Activated T-helper 17 cell treated with anti-CD3 and anti-CD28 coated beads, Interleukin-2, amount 50 U/mL, for 72 hours (primary cell): ENCODE measurements at places on chromosomes 1 and 21. TPM values are rescaled to one million over a fixed set of nuclear protein-coding genes. Genes with fewer than 3 reads are reported as not detected.

Gene PTGFRN
- total RNA-seq, result 10.1 TPM

Gene GBP6
- total RNA-seq, result 0.58 TPM

Gene PCAT6
- total RNA-seq, result 1.8 TPM

Gene SLC6A9
- total RNA-seq, result 2.8 TPM

Gene RPTN
- not detected for total RNA-seq

Gene FCGR1A
- not detected for total RNA-seq

Gene RIIAD1
- total RNA-seq, result not detected

Gene C1orf87
- total RNA-seq, result not detected

Gene FMO5
- 0.61 TPM for total RNA-seq

Gene FAM151A
- total RNA-seq, result not detected

Gene RNF11
- total RNA-seq, result 23.6 TPM

Gene CLCA1
- total RNA-seq, result not detected

Gene HAO2
- total RNA-seq, result not detected

Gene TRIM58
- 0.13 TPM for total RNA-seq

Gene HAPLN2
- 0.30 TPM for total RNA-seq

Gene HSPB7
- total RNA-seq, result not detected

Gene CYP4A22
- not detected for total RNA-seq
